ENCODE measurements at places on chromosomes 7 and 10.

DNA sequence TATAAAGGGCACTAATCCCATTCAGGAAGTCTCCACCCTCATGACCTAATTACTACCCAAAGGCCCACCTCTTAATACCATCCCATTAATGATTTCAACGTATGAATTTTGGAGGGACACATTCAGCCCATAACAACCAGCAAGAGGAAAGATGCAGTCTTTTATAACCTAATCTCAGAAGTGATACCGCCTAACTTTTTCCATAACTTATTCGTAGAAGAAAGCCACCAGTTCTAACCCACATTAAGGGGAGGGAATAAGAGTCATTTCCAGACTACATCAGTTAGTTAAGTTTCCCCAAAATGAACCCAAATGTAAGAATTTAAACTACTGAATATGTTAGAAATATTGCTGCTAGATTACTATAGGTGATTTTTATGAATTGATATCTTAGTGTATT is 32.1 kb upstream of the LHFPL3 start:
- DNase-seq: no peak

GRCh38 chr10:132641401-132641800 is 103.8 kb downstream of the INPP5A start:
- no peak for DNase-seq

DNA sequence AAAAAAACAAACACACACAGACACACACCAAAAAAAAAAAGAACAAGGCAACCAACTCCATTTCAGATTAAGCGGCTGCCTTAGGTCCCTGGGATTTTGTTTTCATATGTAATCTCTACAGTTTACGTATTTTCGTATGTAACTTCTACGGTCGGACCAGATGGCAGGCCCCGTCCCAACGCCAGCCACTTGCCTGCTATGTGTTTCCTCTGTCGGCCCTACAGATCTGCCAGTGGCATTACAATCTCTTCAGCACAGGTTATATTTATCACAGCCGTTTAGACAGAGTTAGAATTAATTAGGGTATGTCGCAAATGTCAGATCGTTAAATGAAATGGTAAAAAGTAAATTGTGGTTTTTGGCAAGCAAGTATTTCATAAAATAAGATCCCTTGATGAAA is 99.3 kb downstream of the DNAJB6 start:
- no peak for DNase-seq

DNA sequence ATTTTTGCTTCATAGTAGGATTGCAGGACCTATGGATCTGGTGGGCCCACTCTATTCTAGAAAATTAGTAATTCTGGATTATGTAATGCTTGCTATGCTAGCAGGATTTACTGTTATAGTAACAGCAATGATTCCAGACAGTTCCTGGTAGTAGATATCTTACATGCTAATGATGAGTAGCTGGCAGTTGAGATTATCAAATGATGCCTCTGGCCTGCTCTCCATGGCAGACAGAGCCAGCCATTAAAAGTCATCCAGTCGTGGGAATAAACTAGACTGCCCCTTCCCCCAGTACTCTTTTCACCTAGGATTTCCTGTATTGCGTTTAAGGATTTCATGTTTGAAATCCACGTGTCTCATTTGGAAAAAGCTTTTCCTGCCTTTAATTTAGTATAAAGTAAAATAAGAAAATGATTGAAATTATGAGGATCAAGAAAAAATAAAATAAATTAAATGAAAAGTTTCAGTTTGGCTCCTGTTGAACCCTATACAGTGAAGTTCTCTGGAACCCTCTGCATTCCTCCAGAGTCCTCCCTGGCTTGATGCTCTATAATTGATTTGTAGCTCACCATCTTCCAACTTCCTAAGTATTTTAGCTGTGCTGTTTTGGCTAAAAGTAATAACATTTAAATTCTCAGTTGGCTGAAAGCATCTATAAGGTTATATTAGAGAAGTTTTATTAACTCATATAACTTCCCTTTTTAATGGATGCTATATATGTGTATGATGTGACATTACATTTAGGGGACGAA is 14.6 kb downstream of the UMAD1 start:
- DNase-seq: no peak

DNA sequence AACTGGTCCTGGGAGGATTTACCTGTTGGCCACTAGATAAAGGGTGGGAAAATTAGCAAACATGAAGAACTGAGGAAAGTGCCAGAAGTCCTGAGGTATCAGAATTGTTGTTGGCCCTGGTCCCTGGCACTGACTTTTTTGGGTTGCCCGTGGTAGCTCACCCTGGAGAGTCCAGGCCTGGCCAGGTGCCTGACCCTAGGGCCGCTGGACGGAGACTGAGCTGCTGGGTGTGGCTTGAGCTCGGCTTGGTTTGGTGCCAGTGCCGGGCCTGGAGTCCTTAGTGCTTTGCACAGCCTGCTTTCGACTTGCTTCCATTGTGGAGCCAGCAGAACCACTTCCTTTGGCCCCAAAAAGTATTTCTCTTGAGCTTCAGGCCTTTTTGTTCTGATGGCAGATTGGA is 12.9 kb downstream of the MDH2 start:
- no peak for DNase-seq

- DNase-seq: no peak
These were observed 69.8 kb upstream of the GSDME start for GRCh38 chr7:24827027-24827426.

DNA sequence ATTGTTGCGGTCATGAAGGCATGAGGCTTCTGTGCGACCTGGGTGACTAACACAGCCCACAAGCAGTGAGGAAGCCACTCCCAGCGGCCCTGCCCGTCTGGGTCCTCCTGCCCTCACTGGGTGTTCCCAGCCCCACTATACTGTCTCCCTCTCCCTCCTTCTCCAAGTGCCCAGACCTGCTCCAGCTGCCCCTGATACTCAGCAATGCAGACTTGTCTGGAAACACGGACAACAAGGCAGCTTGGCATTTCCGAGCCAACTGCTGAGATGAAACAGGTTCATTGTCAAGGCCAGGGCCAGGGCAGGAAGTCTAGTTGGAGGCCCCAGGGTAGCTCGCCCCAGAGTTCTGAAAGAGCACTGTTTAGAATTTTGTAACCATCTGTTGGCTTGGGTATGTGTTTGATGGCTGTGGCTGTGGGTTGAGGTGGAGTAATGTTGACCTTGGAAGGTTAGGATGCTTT is 95.7 kb downstream of the RBM20 start:
- DNase-seq: no peak

DNA sequence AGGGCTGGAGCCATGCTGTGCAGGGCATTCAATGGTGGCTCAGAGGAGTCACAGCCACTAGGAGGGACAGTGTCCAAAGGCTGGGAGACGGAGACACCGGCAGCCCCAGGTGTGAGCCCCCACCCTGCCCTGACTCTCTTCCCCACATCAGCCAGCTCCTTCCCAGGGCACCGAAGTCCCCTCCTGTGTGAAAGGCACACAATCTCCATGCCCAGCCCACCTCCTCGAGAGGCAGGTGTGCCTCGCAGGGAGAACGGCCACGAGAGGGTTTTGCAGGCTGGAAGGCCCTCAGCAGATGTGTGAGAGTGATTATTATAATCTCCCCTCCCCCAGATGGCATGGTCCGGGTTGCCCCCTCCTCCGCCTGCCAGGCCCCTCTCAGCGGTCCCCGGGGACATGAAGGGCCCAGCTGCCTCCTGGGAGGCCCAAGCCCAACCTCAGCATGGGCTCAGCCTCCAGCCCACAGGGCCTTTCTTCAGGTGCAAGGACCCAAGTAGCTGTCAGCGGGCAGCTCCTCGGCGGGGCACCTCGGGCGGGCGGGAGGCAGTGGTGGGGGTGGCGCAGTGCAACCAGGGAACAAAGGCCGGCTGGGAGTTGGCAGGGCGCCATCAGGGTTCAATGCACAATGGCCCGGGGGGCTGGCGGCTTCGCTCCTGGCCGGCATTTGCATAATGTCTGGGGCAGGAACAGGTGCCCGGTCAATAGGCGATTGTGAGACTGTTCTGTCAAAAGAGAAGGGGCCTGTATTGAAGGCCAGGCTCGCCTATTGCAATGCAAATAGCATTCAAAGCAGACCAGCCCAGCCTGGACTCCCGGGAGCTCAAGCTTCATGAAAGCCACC is 155.3 kb upstream of the ZMIZ1 start:
- peak; percentile 88 for DNase-seq

- DNase-seq: no peak
These were observed 226.9 kb upstream of the CSTF2T start for GRCh38 chr10:51926337-51926736.

GRCh38 chr10:51072921-51073434 is 1.3 kb upstream of the PRKG1 start:
- no peak for DNase-seq

DNA sequence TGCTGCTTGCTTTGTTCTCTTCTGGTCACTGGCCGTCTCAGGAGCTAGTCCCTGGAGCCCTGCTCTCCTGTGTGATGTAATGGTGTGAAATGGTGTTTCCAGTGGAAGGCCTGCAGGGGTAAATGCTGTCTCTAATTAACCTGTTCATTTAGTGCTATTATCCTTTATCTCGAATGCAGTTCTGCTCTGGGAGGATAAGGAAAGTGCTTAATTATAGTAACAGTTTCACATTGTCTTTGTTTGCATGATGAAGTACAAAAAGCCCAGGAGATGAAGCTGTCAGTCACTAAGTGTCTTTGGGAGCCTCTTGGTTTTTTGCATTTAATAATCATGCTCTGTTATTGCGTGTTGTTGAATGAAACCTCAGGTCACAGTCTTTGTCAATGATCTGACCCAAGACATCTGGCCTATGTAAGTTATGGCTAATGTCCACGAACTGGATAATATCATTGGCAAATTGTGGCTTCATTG is 755.3 kb upstream of the GALNT17 start:
- DNase-seq: no peak
